K562 (cell line): ENCODE measurements at places on chromosomes 6 and 20.

DNA sequence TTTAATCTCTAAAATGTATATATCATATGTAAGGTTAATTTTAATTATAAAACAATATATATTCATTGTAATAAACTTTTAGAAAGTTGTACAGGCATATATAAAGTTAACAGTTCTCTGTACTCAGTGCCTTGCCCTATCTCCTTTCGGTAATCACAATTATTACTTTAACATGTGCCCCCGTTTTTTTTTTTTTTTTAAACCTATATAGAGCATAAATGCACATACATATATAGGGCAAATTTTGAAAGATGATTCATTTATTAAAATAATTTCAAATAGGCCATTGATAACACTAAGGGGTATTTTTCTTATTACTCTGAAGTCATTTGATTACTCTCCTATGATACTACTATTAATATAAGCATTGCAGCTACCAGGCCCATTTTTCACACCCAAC lies 1.9 kb downstream of the ASF1A start:
- DNase-seq, result no peak

DNA sequence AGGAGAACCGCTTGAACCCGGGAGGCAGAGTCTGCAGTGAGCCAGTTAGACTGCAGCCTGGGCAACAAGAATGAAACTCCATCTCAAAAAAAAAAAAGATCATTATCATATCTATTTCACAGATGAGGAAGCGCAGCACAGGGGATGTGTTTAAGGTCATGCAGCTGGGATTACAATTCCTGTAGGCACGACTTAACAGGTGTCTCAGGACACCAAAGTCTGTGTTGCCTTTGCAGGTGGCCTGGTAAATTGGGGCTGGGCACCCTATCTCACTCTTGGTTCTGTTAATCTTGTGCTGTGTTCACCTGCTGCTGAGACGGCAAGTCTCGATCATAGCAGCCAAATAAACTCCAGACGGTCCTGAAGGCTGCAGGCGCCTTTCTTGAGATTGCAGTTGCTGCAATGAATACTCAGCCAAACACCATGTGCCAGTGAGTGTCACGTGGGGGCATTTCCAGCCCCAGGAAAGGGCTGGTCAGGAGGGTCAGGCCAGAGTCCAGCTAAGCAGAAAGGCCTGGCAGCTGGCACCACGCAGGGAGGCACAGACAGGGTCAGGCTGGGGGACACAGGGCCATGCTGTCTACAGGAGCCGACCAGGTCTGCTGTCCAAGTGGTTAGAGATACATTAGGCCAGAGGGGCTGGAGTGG lies 55.8 kb downstream of the FGD2 start:
- no peak for DNase-seq

- no peak for DNase-seq
These were observed 131.0 kb upstream of the PHACTR1 start for GRCh38 chr6:12585497-12585958.

DNA sequence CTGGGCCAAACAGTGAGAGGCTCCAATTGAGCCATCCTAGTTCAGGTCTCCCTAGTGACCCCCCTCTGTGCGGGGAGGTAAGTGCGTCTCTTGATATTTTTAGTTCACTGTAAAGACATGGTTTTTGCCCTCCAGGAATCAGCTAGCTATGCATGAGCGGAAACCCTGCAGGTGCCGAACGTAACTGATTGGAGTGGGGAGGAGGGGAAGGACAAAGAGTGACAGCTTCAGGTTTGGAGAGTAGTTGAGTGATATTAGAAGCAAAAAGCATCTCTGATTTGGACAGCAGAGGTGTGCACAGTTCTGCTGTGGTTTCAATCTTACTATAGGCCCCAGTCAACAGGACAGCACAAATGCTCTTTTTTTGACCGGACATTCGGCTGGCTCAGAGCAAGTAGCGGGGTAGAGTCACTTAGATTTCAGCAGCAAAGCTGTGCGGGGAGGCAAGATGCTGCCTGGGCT lies 31.8 kb downstream of the TBC1D7 start:
- peak; percentile 39 for DNase-seq

DNA sequence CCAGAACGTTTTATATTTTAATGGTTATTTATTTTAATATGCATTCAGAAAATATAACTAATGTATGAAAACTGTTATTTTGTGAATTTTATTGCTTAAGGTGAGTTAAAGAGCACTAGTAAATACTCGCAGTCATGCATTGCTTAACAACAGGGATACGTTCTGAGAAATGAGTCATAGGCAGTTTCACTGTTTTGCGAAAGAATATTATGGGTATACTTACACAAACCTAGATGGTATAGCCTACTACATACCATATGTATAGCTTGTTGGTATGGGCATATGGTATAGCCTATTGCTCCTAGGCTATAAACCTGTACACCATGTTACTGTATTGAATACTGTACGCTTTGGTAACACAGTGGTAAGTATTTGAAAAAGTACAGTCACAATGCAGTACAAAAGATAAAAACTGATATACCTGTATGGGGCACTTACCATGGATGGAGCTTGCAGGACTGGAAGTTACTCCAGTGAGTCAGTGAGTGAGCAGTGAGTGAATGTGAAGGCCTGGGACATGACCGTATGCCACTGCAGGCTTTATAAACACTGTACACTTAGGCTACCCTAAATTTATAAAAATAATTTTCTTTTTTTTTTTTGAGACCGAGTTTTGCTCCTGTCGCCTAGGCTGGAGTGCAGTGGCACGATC lies 38.5 kb downstream of the ARFGEF2 start:
- DNase-seq, result no peak

GRCh38 chr6:90284236-90285041 lies 12.2 kb downstream of the BACH2 start:
- peak; percentile 31 for DNase-seq

- no peak for DNase-seq
These were observed 48.3 kb upstream of the PROKR2 start for GRCh38 chr20:5364997-5365597.

DNA sequence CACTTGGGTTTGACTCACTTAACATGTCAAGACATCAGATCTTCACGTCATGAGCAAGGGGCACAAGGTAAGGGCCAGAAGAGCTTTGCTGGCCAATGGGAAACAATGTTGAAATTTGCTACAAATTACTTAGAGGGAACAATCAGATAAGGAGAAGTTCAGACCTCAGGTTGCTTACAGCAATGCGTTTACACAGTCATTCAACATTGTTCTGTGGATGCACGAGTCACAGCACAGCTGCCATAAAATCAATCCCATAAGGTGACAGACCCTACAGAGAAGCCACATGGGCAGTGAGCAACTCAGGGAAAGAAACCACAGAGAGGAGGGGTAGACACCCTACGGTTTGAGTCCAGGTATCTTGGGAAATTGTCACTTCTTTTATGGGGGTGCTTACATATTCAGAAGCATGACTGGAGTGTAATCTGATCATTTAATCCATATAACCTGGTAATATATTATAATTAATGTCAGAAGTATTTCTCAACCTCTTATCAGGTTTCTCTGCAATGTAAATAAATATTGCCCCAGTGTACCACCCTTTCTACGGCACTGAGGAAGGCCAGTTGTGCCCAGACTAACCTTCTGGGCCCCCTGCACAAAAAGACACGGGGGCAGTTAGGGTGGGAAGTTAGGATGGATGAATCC lies 2.3 kb upstream of the SLC22A2 start:
- DNase-seq, result no peak

DNA sequence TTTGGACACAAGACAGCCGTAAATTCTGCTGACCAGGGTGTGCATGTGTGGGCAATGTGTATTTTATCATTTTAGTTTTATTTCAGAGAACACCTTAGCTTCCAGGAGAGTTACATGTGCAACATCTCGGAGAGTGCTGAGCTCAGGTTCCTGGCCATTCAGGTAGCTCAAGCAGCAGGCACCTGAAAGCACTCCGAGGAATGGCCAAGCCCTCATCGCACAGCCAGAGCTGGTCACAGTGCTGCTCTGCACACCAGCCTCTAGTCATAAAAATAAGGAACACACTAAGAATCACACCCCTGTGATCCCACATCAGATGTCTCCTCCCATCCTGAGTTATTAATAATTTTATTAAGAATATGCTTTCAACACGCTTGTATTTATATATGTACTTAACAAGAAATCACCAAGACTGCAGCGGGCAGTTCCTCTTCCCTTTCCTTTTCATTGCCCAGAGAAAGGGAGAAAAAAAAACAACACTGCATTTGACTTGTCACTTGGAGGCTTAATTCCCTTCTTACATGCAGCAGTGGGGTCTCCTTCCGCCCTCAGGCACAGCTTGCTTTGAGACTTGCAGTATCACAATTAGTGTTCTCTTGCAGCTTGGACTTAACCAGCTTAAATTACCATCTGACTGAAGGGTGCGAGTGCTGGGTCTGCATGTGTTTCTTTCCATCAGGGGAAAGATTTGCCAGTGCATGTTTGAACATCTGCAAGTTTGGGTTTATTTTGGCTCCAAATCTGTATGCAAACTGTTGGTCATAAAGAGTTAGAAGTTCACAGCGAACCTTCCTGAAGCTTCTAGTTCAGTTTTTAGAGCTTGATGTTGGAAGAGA lies 36.0 kb upstream of the IRF4 start:
- no peak for DNase-seq

DNA sequence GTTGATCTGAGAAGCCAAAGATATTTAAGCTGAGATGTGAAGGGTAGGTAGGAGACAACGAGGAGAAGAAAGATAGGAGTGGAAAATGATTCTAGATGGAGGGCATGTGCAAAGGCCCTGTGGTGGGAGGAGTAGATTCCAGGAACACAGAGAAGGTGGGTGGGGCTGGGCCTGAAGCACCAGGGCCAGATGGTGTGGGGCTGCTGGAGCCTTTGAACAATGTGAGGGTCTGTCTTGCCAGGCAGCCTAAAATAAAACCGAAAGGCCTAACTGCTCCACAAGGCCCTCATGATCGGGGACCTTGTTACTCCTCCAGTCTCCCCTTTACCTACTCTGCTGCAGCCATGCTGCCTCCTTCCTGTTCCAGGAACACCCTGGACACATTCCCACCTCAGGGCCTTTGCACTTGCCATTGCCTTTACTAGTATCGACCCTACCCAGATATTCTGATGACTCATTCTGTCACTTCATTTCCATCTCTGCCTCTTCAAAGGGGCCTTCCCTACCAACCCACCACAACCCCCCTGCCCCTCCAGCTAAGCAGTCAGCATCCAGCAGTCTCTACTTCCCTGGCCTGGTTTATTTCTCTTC lies 20.0 kb downstream of the FAM110A start:
- no peak for DNase-seq

DNA sequence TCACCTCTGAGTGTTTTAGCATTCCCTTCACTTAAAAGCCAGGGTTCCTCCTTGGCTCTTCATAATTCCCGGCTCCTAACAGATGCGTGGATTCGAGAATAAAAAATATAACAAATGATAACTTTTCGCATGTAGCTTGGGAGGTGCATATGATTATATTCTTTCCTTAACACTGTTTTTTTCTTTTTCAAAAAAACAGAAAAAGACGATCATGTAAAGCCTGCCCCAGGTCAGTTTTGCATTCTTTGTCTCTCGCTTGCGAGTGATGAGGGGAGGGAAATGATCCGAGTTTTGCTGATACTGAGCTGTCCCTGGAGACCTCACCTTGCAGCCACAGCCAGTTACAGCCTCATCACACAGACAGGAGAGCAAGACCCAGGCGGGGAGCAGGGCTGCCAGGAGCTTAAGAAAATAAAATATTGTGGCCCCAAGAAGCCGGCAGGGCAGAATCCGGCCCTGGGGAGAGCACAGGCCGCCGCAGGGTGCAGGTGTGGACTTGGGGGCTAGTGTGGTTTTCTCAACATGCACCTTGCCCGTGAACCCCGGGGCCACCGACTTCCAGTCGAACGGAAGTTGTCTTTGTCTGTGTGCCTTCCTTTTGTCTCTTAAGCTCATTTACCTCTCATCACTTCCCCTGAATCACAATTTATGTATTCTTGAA lies 301.8 kb downstream of the TAF4 start:
- no peak for DNase-seq

DNA sequence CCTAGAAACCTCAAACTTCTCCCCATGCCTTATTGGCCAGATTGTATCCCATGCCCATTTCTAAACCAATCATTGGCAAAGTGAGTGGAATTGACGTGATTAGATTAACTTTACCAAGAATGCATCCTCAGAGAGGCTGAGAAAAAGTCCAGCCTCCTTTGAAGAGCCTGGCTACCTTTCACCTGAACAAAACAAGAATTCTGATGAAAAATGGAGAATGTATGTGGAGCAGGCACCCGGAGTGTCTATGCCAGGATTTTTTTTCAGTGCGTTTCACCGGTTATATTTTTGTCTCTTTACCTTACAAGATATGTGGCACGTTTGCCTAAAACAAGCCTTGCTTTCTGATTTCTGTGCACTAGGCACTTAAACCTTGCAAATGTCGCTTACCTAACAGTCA lies 6.1 kb upstream of the TRAM2 start:
- DNase-seq, result no peak

DNA sequence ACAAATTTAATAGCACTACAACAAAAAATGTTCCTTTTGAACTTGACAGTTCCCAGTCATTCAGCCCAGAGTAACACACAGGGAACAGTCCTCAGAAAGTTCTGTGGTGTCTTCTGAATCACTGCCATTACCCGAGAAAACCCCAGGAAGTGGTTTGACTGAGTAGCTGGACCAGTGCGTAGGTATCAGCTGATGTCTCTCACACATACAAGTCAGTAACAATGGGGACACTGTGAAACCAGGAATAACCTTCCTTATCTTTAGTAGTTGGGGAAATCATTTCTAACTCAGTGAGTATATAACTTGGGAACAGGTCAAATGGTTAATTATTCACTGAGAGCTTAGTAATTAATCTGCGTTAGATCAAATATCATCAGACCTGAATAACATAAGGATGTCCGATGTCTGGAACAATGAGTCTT lies 73.1 kb downstream of the HIVEP2 start:
- DNase-seq, result no peak

DNA sequence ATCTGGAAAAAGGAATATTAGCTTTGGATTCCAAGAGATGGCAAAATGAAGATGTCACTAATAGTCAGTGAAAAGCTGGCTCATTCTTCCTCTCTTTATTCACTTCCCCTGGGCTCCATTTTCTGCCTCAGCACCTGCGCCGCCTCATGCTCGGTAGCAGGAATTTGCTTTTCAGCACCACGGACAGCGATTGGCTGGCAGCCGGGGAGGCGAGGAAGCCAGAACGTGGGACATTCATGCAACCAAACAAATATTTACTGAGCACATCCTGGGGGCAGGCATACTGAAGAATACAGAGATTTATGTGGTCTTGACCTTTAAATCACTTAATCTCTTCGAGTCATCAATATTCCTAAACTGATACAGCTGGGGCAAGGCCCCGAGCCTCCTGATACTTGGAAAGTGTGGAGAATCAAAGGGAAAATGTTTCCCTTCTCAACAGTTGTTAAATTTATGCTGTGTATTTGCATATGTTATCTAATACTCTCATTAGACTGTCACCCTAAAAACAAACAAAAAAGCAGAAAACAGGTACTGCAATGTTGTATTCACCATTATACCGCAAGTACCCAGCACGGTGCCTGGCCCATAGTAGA lies 12.1 kb upstream of the PDYN start:
- DNase-seq, result peak; percentile 62

DNA sequence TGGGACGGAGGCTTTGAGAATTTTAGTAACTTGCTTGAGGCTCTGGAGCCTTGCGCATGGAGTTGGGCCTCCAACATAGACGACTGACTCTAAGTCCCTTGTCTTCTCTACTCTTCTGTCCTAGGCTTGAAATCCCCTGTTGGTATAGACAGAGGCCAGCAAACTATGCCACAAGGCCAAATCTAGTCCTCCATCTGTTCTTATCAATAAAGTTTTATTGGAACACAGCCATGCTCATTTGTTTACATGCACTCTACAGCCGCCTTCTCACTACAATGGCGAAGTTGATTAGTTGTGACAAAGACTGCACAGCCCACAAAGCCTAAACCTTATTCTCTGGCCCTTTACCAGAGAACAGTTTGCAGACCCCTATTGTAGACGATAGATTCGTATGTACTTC lies 174.1 kb upstream of the ZFP64 start:
- DNase-seq, result no peak
